Kidney glomerular epithelial cell (primary cell): ENCODE measurements at places on chromosomes 7 and 10.

- no peak for DNase-seq
These were observed 42.7 kb upstream of the DPYSL4 start for GRCh38 chr10:132144086-132144485.

DNA sequence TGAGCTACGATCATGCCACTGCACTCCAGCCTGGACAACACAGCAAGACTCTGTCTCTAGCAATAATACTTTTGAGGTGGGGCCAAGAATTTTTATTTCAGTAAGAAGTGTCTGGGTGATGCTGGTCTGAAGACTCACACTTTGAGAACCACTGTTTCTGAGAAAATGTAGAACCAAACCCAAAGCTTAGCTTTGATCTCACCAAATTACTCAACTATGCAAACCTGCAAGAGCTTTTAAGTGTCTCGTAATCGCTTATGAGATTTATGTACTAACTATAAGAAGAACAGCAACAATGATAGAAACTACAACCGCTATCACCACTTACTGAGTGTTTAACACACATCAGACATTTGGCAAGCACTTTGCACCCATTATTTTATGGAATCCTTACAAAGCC is 29.5 kb downstream of the APBB1IP start:
- no peak for DNase-seq

- DNase-seq = no peak
These were observed 96.8 kb upstream of the JAZF1 start for GRCh38 chr7:28277364-28277763.

DNA sequence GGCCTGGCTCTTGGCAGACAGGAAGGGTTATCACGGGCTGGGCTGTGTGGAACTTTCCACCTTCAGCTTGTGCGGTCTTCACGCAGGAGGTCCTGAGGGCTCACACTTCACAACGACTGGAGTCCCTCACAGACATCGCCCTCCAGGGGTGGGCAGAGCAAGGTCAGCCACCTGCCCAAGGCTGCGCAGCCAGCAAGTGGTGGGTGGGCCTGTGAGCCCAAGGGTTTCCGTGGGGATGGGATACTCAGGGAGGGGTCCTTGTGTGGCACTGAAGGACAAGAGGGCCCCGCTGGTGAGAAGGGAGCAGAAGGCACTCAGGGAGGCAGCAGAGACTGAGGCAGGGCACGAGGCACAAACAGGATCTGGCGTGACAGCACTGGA is 22.0 kb downstream of the PDIA4 start:
- no peak for DNase-seq
